Glutamatergic neuron (in vitro differentiated cells): ENCODE measurements at places on chromosomes 13 and 19.

DNA sequence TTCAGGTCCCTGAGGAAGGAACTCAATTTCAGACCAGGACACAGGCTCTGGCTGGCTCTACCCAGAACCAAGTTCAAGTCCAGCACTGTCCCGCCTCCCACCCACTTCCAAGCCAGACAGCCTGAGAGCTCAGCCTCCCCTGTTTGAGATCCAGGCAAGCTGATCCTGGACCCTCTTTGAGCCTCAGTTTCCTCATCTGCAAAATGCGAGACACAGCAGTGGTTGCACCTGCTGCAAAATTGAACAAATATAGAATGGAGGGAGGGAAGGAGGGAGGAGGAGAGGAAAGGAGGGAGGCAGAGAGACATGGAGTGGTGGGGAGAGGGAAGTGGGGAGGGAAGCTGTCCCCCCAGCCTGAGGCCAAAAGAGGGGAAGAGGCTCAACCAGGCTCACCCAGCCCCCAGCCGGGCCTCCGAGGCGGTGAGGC lies 751 bp downstream of the TMEM221 start:
- peak overlapping the region; percentile 64 for H3K4me3 ChIP-seq
- H3K27me3 ChIP-seq, result peaks cover 11% of the 10 kb centered on the region
- peaks cover 5% of the 10 kb centered on the region for H3K36me3 ChIP-seq

GRCh38 chr19:23436318-23436717 lies 41.0 kb upstream of the ZNF91 start:
- H3K4me1 ChIP-seq, result no peaks in the 10 kb centered on the region
- no peak overlapping the region for H3K27ac ChIP-seq
- H3K36me3 ChIP-seq, result peaks cover 60% of the 10 kb centered on the region
- no peak overlapping the region for H3K4me3 ChIP-seq

GRCh38 chr13:77184455-77184854 lies 142.4 kb downstream of the MYCBP2 start:
- DNase-seq, result no peak

GRCh38 chr19:34104557-34104956 lies 67.7 kb upstream of the LSM14A start:
- H3K27ac ChIP-seq, result no peak overlapping the region
- no peaks in the 10 kb centered on the region for H3K36me3 ChIP-seq
- no peak overlapping the region for H3K4me3 ChIP-seq
- H3K4me1 ChIP-seq, result no peaks in the 10 kb centered on the region

- DNase-seq, result no peak
- no peaks in the 10 kb centered on the region for H3K4me1 ChIP-seq
- H3K4me3 ChIP-seq, result no peak overlapping the region
- H3K27ac ChIP-seq, result no peak overlapping the region
- H3K27me3 ChIP-seq, result no peaks in the 10 kb centered on the region
These were observed 815.1 kb downstream of the DIAPH3 start for GRCh38 chr13:59348617-59349016.

DNA sequence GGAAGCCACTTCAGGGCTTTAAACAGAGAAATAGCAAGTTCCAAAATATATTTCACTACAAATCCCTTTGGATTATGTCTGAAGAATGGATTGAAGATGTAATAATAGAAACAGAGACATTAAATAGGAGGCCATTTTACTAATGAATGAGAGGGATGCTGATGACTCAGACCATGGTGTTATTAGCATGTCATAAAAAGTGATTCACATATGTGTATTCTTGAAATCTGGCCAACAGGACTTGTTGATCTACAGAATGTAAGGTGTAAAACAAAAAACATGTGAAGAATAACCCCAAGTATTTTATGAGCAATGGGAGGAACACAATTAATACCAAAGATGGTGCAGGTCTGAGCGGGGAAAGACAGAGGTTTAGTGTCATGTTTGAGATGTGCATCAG lies 873.7 kb downstream of the SLITRK5 start:
- no peaks in the 10 kb centered on the region for H3K27me3 ChIP-seq
- no peak overlapping the region for H3K4me3 ChIP-seq
- no peaks in the 10 kb centered on the region for H3K36me3 ChIP-seq
- no peak overlapping the region for H3K27ac ChIP-seq
- H3K4me1 ChIP-seq, result no peaks in the 10 kb centered on the region

- no peaks in the 10 kb centered on the region for H3K4me1 ChIP-seq
- H3K27me3 ChIP-seq, result no peaks in the 10 kb centered on the region
- H3K4me3 ChIP-seq, result no peak overlapping the region
These were observed 1.3 kb upstream of the CD22 start for GRCh38 chr19:35327642-35328041.

DNA sequence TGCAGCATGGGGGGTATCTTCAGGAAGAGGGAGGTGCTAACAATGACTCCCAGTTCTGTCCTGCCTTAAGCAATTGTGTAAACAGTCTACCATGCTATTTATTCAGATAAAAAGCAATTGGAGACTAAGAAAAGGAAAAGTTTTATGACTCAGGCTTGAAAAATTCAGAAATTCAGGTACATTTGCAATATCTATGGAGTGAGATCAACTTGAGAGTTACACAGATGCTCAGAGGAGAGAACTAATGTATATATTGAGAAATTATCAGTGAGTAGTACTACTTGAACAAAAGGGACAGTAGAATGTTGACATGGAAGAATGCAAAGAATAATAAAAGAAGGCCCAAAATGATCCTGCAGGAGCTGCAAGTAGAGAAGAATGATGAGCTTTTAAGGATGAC lies 277.6 kb upstream of the DACH1 start:
- H3K4me3 ChIP-seq, result no peak overlapping the region
- no peak overlapping the region for H3K27ac ChIP-seq
- no peaks in the 10 kb centered on the region for H3K36me3 ChIP-seq
- DNase-seq, result no peak

DNA sequence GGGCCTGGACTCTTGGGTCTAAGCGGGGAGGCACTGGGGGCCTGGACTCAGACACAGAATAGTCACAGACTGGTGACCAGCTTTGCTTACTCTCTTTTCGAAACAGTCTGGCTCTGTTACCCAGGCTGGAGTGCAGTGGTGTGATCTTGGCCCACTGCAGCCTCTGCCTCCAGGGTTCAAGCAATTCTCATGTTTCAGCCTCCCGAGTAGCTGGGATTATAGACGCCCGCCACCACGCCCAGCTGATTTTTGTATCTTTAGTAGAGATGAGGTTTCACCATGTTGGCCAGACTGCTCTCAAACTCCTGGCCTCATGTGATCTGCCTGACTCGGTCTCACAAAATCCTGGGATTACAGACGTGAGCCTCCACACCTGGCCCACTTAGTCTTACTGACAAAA lies 11.1 kb downstream of the MED25 start:
- H3K27me3 ChIP-seq, result peaks cover 7% of the 10 kb centered on the region
- H3K36me3 ChIP-seq, result no peaks in the 10 kb centered on the region
- no peak overlapping the region for H3K27ac ChIP-seq
- H3K4me3 ChIP-seq, result no peak overlapping the region
- peaks cover 2% of the 10 kb centered on the region for H3K4me1 ChIP-seq

GRCh38 chr13:76387566-76387965 lies 498.6 kb downstream of the KCTD12 start:
- no peaks in the 10 kb centered on the region for H3K36me3 ChIP-seq
- no peak overlapping the region for H3K27ac ChIP-seq
- DNase-seq, result no peak

- peaks cover 31% of the 10 kb centered on the region for H3K4me1 ChIP-seq
- H3K4me3 ChIP-seq, result no peak overlapping the region
- no peak overlapping the region for H3K27ac ChIP-seq
- H3K27me3 ChIP-seq, result peaks cover 11% of the 10 kb centered on the region
- peaks cover 5% of the 10 kb centered on the region for H3K36me3 ChIP-seq
- no peak for DNase-seq
These were observed 40.1 kb downstream of the HSPH1 start for GRCh38 chr13:31121379-31122140.

GRCh38 chr19:5672708-5673459 lies 7.4 kb downstream of the MICOS13 start:
- no peak overlapping the region for H3K27ac ChIP-seq
- H3K4me3 ChIP-seq, result no peak overlapping the region
- H3K36me3 ChIP-seq, result peaks cover 3% of the 10 kb centered on the region
- H3K4me1 ChIP-seq, result peaks cover 10% of the 10 kb centered on the region
- DNase-seq, result no peak
- H3K27me3 ChIP-seq, result peaks cover 5% of the 10 kb centered on the region

GRCh38 chr19:44643605-44644401 lies at the start of gene PVR:
Gene PVR, plus strand, starts transcription at chr19:44643910. Its CDS starts 187 bp downstream, at chr19:44644097.
- H3K4me1 ChIP-seq, result no peaks in the 10 kb centered on the region
- peaks cover 5% of the 10 kb centered on the region for H3K27me3 ChIP-seq
- H3K4me3 ChIP-seq, result peak within 1 kb of the TSS; percentile 91
- DNase-seq, result peak; percentile 74
- peak within 1 kb of the TSS; percentile 64 for H3K27ac ChIP-seq

DNA sequence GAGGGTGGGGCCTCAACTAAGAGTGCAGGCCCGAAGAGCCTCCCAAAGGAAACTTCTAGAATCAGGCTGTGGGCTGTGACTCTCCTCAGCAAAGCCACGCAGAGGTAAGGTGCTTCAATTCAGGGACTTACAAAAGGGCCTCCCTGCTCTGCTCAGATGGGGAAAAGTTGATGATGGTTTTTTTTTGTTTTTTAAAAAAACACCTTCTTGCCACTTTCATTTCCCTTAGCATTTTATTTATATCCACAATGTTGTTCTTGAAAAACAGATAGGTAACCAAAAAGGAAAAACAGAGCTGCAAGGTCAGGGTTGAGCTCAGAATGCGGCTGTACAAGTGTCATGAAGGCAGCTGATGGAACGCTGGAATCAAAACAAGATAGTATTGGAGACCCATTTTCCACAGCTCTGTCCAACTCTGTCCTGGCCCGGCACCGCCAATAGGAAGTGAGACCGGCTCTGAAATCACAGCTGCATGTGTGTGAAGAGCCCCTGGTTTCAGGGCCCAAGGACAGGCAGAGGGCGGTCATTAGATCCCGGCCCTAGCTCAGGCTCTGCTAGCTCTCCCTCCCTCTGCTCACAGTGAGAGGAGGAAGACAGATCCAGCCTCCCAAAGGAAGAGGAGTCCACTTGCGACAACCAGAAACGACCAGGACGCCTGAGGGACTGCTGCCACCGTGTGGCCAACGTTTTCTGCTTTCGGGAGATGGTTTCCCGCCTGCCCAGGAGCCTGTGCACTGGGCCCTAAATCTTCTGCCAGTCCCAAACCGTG lies 58.3 kb downstream of the KLF2 start:
- peaks cover 5% of the 10 kb centered on the region for H3K36me3 ChIP-seq
- no peaks in the 10 kb centered on the region for H3K4me1 ChIP-seq
- no peak overlapping the region for H3K27ac ChIP-seq
- no peaks in the 10 kb centered on the region for H3K27me3 ChIP-seq

GRCh38 chr13:82627183-82627582 lies 1255.1 kb downstream of the SLITRK1 start:
- no peaks in the 10 kb centered on the region for H3K27me3 ChIP-seq
- no peak overlapping the region for H3K4me3 ChIP-seq
- no peak for DNase-seq
- no peaks in the 10 kb centered on the region for H3K36me3 ChIP-seq

DNA sequence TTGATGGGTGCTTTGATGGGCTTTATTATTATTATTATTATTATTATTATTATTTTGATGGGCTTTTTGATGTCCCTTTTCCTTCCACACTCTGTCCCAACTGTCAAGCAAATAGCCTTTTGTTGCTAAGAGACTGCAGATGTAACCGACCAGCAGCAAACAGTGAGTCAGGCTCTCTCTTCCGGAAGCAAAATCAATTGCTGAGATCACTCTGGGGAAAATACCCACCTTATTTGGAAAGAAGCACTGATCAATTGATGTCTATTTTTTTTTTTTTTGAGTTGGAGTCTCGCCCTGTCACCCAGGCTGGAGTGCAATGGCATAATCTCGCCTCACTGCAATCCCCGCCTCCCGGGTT lies 2.9 kb downstream of the LDLR start:
- no peak for DNase-seq
- H3K27ac ChIP-seq, result peak overlapping the region; percentile 95
- peaks cover 19% of the 10 kb centered on the region for H3K4me1 ChIP-seq
- H3K4me3 ChIP-seq, result peak overlapping the region; percentile 95

DNA sequence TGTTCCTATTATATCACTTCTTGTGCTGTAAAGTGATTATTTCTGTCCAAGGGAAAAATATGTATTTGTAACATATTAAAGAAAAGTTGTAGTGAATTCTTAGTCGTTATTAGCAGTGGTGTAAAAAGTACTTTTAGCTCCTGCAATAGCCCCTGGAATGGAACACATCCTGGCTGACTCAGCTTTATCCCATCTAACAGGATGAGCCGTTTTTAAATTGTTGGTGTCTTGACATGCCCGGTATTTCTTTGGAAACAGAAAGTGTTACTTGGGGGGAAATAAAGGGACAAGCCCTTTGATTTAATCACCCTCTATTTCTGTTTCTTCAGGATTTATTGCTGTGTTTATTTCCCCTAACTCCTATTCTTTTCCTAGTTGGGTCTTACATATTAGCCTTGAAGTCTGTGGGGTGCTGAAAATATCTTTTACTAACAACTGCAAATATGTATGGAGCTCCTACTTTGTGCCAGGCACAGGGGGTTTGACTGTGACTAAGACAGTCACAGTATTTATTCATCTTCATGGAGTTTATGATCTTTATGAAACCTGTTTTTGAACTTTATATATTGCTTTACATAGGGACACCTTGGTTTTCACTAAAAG lies 17.9 kb downstream of the COG3 start:
- no peak overlapping the region for H3K27ac ChIP-seq
- no peaks in the 10 kb centered on the region for H3K4me1 ChIP-seq
- peaks cover 13% of the 10 kb centered on the region for H3K36me3 ChIP-seq

DNA sequence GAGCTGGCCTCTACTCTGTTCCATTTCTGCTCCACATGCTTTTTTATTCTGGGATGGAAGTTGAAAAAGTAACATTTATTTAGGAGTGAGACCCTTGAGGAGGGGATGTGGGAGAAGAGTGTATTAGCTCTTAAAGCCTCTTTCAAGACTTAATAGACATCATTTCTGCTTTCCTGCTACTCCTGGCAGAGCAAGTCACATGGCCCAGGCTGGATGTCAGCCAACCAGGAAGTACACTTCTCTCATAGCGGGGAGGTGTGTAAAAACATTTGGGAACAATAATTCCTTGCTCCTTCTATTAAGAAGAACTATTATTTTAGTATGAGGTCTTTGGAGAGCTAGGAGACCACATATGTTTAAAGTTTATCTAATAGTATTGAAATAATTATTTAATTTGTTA lies 40.6 kb upstream of the FAM216B start:
- H3K27ac ChIP-seq, result no peak overlapping the region
- H3K27me3 ChIP-seq, result peaks cover 1% of the 10 kb centered on the region
- DNase-seq, result no peak
- H3K4me1 ChIP-seq, result peaks cover 2% of the 10 kb centered on the region
- H3K4me3 ChIP-seq, result no peak overlapping the region
- H3K36me3 ChIP-seq, result no peaks in the 10 kb centered on the region

GRCh38 chr13:90882551-90882950 lies 464.9 kb upstream of the MIR17HG start:
- no peaks in the 10 kb centered on the region for H3K36me3 ChIP-seq
- no peak for DNase-seq
- H3K27me3 ChIP-seq, result no peaks in the 10 kb centered on the region
- no peak overlapping the region for H3K4me3 ChIP-seq

DNA sequence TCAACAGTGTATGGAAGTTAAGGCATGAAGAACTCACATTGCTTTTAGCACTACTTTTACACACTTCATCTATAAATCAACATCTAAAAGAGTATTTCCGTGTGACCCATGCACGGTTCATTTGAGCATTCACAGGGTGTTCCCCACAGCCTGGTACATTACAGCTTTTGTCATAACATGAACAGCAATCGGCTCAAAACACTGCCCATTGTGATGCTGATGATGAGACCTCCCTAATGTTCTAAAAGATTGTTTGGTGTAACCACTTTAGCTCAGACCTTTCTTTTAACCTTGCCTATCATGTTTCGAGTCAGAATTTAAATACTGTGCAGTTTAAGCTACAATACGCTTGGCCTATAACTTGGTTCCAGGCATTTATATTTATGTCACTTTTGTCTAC lies 4.1 kb upstream of the KLF5 start:
- H3K27me3 ChIP-seq, result peaks cover 9% of the 10 kb centered on the region
- H3K27ac ChIP-seq, result no peak overlapping the region
- no peak for DNase-seq
- H3K36me3 ChIP-seq, result no peaks in the 10 kb centered on the region
- H3K4me1 ChIP-seq, result no peaks in the 10 kb centered on the region
- no peak overlapping the region for H3K4me3 ChIP-seq
